Stomach (tissue), 19 donors: ENCODE measurements at places on chromosomes 13 and 19.
A peak's percentile ranks its signal among the peaks of the same experiment; 100 is the strongest.

DNA sequence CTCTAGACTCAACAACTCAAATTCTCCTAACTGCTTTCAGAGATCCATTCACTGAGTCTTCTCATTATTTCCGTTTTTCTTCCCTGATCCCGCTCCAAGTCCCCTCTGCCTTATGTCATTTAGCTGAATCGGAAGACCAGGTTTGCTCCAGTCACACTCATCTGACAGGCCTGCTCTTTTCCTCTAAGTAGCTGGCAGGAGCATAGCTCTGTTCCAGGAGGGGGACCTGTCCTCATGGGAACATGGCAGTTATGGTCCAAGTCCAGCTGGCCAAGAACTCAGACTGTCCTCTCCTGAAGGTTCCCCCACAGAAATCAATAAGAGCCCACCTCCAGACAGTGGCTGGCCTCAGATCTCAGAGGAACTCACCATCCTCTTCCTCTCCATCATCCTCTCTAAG, 130.9 kb upstream of the SERP2 start:
- DNase-seq, result no peak

GRCh38 chr19:31408460-31409124, 59.4 kb upstream of the TSHZ3 start:
- DNase-seq, result no peak

DNA sequence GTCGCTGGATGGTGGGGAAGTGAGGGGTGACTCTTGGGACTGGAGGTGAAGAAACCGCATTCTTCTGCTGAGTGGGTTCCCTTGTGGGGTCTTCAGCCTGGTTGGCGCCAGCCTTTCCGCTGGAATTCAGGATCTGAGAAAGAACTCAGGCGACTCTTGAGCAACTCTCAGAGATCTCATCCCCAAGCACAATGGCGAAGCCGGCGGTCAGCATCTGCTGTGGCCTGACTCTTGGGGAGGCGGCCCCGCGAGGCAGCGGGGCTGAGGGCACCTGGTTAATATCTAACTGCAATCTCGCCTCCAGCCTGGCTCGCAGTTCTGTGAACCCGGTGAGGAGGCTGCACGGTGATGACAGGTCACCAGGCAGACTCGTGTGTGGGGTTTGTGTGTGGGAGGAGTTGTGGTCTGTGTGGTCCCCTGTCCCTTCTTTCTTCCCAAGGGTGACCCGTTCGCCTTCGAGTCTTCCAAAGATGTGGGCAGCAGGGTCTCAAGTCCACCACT, 883 bp downstream of the ZNF441 start:
- DNase-seq, result peak; percentile 77

- DNase-seq, result peak; percentile 41
These were observed 182.7 kb upstream of the TSC22D1 start for GRCh38 chr13:44758630-44759383.
